Aorta (tissue), 5 donors: ENCODE measurements at places on chromosomes 2 and 18. TPM values are rescaled to one million over a fixed set of nuclear protein-coding genes. Genes with fewer than 3 reads are reported as not detected.

Gene PLA2R1
- 34.9 TPM for total RNA-seq

Gene PRKAG3
- 0.19 TPM for total RNA-seq

Gene ERFE
- 0.96 TPM for total RNA-seq

Gene COL6A3
- total RNA-seq: 190 TPM

GRCh38 chr18:60163622-60164021 is 209.0 kb downstream of the MC4R start:
- no peak for DNase-seq

DNA sequence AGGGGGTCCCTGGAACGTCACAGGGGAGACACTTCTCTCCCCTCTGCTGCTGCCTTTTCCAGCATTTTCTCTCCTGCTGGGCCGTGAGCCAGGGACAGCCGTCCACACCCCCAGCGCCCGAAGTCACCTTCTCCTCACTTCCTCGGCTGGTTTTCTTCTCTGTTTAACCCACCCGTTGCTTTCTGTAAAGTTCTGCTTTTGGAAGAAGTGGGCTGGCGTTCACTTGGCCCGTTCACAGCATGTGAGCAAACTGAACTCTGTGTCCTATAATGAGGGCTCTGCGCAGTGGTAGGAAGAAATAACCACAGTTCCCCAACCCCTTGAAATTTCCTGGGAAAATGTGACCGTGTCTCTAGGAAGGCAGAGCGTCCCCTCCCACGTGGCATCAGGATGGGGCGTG is 187.0 kb upstream of the HDAC4 start:
- peak; percentile 40 for DNase-seq

GRCh38 chr2:219273937-219274336 is 5.2 kb upstream of the DNAJB2 start:
- DNase-seq: peak; percentile 61

DNA sequence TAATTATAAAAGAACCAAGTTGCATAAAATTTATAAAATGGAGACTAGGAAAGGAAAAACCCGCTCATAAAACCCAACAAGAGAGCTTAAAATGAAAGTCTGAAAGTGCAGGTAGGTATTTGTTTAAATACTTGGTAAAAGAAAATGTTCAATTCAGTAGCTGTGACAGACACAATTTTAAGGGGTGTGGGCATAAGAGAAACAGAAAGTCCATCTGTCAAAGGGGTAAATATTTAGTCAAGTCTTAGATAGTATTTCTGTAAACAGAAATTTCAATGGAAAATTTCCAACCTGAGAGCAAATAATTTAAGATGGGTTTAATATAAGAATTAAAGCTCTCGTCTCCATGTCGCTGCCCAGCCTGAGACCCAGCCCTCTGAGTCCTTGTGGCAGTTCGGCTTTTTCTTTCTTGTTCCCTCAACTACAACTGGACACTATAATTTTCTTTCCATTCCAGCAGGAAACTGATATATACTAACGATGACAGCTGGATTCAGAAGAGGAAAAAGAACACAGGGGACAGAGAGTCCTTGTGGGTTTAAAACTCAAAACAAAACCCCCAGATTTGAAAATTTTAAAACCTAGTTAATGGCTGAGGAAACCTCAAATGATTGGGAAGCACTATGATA is 88.0 kb upstream of the ZFP36L2 start:
- no peak for DNase-seq

DNA sequence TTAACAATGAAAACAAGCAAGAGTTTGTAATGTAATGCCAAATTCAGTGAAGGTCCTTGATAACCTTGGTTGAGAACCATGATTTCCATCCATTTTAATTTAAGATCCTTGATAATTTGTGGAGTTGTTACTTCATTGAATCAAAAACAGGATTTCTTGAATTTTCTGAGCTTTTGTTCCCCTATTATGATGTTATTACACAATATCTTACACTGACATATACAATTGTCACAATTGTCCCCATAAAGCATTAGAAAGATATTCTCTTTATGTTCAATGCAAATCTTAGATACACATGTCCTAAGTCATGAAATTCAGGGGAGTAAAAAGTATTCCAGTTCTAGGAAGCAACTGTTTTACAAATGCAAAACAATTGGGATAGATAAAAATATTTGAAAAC is 83.6 kb downstream of the ARHGEF33 start:
- no peak for DNase-seq

- DNase-seq: no peak
Measured at GRCh38 chr2:69238449-69239031, 148.5 kb downstream of the GFPT1 start.

- DNase-seq: no peak
Measured at GRCh38 chr2:19784456-19784855, 117.3 kb downstream of the TTC32 start.

DNA sequence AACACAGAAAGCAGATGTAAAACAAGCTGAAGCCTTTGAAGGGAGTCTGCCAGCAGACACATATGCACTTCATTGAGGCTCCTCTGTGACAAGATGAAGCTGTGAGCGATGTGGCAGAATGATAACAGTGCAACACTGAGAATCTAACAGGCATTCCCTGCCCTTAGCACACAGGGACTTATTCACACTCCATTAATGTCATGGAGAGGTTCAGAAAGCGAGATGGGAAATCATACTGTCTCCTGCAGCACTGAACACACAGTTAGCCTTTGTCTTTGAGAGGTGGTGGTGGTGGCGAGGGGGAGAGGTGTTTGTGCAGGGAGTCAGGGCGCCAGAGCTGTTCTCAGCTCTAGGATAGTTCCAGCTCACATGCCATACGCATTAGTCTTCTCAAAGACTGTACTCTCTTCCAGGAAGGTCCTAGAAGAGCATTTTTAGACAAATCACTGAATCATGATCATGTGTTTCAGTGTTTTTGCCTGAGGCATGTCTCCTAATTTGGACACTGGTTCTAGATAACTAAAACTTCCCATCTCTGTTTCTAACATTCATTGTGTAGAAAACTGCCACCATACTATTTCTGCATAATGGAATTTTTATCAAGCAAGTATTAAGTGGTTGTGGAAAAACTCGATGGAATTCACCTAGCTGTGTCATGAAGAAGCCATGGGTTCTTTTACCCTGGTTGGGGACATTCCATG is 93.5 kb upstream of the ITGB6 start:
- no peak for DNase-seq

DNA sequence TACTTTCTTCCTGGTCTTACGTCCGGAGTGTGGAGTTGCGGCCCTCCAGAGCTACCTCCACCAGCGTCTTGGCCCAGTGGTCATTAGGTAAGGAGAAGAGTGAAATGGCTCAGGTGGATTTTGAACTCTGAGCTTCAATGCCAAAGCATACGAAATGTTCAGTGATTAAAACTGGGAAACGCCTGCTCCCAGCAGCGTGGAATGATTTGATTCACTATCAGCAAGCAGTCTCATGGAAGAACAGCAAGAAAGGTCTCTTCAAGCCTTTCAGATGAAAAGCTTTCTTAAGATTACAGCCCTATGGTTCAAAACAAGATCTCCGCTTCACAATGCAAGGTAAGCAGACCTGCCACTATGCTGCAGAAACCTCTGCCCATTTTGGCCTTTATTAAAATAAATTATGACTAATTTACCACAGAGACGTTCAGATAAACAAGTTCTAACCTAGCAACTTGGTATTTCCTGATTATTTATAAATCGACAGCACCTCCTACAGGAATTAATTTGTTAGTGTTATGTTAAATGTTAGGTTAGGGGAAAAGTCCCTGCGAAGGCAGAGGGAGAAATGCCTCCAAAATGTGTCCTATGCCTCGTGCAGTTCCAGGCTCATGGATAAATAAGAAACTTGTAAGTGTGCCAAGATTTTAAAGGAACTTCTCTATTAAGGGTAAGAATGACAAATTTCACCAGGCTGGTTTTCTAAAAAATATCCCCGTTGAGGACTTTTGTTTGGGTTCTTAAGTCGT is 10.1 kb downstream of the SP9 start:
- no peak for DNase-seq

GRCh38 chr2:96926791-96927190 is 56.9 kb upstream of the SEMA4C start:
- DNase-seq: no peak
